ENCODE measurements at places on chromosomes 13 and 19.

DNA sequence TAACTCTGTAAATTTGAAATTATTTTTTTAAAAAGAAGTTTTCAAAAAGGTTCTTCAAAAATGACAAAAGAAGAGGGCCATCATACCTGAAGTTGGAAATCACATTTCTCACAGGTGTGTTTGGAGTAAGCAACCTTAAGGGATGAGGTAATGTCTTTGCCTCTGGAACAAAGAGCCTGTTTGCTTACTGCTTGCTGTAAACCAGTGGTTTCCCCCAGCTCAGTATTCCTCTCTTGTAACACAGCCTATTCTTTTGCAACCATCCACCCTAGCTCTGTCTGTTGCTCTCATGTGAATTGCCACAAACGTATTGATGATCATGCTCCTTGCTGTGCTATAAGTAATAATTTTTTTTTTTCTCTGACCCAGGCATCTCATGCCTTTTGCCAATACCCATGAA is 38.1 kb downstream of the UCHL3 start:
- DNase-seq: no peak

DNA sequence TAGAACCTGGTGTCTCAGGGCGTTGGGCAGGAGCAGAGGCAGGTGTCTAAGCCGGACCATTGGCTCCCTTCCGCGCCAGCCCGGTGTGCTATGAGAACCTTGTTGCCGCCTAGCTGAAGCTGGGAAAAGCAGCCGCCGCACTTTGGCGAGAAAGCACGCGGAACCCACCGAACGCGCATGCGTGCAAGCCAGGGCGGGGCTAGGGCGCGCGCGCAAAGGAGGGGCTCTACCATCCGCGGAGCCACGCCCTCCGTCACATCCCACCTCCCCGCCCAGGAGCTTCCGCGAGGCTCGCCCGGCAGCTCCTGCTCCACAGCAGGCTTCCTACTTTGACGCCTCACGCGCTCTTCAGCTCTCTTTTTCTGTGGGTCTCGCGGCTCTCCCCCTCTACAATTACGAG is 51.3 kb downstream of the WDR87 start:
- DNase-seq: peak; percentile 3

DNA sequence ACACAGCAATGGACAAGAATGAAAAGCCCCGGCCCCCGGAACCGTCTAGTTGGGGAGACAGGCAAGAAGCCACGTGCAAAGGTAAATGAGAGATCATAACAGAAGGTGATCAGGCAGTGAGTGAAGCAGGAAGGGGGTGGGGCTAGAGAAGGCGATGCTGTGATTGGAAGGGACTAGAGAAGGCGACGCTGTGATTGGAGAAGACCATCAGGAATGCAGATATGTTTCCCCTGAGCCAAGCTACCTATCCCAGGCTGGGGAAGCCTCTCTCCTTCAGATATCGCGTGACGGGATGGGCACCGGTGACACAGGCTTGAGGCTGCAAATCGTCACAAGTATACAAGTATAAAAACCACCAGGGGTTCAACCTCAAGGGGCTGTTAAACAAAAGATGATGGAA is 21.8 kb downstream of the DCAF15 start:
- DNase-seq: peak; percentile 41

DNA sequence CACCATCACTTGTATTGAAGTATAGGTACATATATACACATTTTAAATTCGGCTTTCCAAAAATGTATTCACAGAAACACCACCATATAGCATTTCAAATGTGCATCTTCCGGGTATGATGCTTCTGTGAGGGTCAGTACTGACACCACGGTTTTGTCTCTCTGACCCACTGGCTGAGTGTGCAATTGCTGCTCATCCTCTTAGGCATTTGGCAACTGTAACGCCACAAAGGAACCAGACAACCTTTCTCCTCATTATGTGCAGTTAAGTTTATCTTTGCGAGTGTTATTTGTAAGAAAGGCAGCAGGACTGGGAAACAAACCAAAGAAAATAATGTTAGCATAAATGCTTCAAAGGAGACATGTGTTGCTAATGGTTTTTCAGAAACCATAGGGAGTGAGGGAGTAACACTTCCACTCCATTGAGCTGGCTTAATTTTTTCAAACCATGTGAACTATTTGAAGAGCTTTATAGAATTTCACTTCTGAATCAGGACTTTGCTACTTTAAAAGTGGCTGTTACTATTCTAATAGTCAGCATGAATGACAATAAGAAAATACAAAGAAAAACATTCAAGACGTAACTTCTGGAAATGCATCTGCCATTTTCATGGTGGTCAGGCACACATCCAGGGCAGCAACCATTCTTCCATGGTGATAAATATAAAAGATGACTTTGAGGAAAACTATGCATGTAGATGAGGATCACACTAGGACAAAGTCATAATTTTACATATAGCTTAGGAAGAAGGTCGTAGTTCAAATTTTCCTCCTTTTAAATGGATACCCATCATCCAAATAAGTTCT is 423.3 kb downstream of the MZT1 start:
- DNase-seq: no peak

- DNase-seq: no peak
Observed at GRCh38 chr19:6475321-6476108, 6.1 kb downstream of the DENND1C start.

DNA sequence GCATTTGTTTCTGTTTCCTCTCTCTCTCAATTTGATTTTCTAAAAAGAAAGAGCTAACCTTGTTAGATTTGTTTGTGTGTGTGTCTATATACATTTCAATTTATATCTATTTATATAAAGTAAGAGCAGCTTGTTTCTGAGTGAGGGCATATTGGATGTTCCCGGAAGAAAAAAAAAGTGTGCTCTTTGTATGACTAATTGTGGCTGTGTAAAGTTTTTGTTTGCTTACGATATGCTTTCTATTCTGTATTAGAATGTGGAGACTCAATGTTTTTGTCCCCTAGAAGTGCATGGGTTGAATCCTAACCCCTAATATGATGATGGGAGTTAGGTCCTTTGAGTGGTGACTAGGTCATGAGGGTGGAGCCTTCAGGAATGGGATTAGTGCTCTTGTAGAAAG is 66.6 kb upstream of the C1QTNF9B start:
- DNase-seq: no peak

GRCh38 chr13:110820322-110820721 is 94.5 kb downstream of the ANKRD10 start:
- no peak for DNase-seq

DNA sequence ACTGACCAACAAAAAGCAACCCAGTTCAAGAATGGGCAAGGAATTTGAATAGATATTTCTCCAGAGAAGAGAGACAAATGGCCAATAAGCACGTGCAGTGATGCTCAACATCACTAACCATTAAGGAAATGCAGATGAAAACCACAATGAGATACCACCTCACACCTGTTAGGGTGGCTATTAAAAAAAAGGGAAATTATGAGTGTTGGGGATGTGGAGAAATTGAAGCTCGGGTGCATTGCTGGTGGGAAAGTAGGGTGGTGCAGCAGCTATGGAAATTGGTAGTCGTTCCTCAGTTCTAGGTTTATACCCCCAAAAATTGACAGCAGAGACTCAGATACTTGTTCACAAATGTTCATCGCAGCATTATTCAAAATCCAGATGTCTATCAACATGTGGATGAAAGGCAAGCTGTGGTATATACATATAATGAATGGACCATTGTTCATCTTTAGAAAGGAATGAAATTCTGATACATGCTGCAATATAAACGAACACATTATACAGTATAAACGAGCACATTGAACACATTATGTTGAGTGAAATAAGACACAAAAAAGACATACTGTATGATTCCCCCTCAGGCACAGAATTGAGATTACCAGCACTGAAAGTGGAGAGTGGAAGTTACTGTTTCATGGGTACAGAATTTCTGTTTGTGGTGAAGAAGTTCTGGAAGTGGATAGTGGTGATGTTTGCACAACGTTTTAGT is 927 bp downstream of the CHAMP1 start:
- no peak for DNase-seq

Data from stimulated activated CD4-positive, alpha-beta T cell treated with anti-CD3 and anti-CD28 coated beads, Interleukin-4, amount 100 ng/mL, for 24 hours (primary cell).